Activated CD4-positive, CD25-positive, alpha-beta regulatory T cell (primary cell): ENCODE measurements at places on chromosomes 6 and 20.

GRCh38 chr6:53584726-53585125, 39.8 kb upstream of the GCLC start:
- no peak for DNase-seq

DNA sequence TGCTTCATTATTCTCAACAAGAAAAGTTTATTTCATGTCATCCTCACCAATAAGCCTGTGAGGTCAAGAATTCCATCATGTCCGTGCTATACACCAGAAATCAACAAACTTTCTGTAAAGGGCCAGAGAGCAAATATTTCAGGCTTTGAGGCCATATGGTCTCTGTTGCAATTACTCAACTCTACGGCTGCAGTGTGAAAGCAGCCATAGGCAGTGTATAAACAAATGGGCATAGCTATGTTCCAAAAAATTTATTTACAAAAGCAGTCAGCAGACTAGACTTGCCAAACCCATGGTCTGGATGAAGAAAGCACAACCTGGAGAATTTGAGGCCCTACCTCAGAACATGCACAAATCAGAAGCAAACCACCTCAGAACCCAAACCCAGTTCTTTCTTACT, 118.5 kb downstream of the PCSK2 start:
- DNase-seq = no peak

- no peak for DNase-seq
These were observed 4.4 kb upstream of the PXDC1 start for GRCh38 chr6:3755637-3756545.

GRCh38 chr20:358891-359555, 12.1 kb downstream of the NRSN2 start:
- no peak for DNase-seq

- peak; percentile 52 for DNase-seq
These were observed 453 bp downstream of the KCNQ5 start for GRCh38 chr6:72622094-72622940.

GRCh38 chr6:44850312-44850711, 462.8 kb downstream of the CDC5L start:
- no peak for DNase-seq

GRCh38 chr6:98041921-98042320, 758.9 kb upstream of the MMS22L start:
- no peak for DNase-seq

DNA sequence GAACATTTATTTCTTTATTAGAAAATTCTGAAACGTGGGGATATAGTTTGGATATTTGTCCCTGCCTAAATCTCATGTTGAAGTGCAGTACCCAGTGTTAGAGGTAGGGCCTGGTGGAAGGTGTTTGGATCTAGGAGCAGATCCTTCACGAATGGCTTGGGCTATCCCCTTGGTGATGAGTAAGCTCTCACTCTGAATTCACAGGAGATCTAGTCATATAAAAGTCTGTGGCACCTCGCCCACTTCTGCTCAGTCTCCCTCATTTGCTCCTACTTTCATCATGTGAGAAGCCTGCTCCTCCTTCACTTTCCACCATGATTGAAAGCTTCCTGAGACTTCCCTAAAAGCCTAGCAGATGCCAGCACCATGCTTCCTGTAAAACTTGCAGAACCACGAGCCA, 96.8 kb upstream of the GJE1 start:
- DNase-seq = no peak

GRCh38 chr6:51213811-51214210, 395.1 kb downstream of the TFAP2B start:
- no peak for DNase-seq

GRCh38 chr6:38136547-38136946, 317.0 kb downstream of the ZFAND3 start:
- no peak for DNase-seq

DNA sequence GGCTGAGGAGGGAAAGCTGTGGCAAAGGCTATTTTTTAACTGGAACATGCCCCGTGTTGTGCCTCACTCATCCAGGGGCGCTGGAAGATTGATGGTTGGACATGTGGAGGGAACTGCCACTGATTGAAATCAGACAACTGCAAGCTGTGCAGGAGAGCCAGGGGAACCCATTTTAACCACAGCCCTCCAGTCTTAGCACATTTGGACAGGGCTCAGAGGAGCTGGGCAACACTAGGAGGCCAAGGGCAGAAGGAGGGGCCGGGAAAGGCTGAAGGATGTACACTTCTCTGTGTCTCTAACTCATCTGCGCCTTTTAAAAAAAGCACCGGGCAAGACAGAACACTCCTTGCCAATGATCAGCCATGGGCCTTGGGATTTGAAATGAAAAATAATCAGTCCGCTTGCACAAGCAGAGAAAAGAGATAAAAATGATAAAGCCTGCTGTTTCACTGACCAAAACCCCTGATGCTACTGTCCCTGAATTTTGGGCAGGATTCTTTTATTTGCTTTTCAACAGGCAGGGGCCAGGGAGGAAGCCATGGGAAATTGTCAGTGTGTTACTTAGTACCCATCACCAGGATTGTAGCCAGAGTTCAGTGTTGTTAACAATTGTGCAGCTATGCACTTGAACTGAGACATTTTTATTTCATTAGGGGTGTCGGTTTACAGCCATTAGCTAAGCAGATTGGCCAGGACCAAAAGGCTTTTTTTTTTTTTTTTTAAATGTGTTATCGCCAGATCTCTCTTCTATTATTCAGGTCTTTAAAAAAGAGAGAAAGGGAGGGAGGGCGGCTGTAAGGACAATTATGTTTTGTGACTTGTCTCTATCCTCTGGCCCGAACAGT, 109.3 kb upstream of the EYA4 start:
- no peak for DNase-seq

DNA sequence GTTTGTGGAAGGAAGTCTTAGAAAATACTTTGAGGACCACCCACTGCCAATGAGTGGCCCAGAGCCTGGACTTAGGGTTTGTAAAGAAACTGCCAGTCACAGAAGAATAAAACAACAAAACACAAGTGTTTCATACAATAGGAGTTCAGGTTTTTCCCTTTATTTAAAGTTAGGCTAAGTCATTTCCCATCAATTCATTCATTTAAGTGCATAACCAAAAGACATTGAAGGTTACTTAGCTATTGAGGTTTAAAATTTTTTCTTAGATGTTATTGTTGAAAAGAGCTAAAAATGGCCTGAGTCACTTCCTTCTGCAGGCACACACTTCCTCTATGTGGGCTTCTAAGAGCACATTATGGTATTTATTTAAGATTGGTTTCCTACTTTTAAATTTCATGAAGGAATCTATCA, 54.2 kb downstream of the ARMC2 start:
- no peak for DNase-seq

- DNase-seq = no peak
These were observed 12.0 kb downstream of the SPDEF start for GRCh38 chr6:34544052-34544604.

DNA sequence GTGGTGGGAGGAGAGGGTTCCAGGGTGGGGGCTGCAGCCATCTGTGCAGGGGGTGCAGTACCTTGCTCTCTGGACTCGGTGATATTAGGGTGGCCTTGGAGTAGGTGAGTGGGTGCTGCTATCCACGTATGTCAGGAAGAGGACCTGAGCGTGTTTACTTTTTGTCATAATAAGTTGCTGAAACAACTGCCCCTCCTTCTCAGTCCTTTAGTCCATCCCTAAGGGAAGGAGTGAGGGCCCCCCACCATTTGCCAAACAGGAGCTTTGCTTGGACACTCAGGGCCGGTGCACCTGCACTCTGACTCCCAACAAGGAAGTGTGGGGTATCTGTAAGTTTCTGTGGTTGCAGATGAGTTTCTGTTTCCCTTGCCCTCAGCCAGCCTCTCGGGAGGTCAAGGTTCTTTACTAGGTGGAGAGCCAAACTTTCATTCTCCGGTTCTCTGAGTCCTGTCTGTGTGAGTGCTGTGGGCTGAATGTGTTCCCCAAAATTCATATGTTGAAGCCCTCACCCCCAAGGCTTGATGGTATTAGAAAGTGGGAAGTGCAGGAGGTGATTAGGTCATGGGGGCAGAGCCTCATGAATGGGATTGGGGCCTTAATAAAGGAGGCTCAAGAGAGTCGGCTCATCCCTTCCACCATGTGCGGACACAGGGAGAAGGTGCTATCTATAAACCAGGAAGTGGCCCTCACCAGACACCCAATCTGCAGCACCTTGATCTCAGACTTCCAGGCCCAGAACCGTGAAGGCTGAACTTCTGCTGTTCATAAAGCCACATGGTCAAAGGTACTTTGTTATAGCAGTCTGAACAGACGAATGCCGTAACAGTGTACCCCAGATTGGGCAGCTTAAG, 19.6 kb upstream of the CCR6 start:
- DNase-seq = no peak

DNA sequence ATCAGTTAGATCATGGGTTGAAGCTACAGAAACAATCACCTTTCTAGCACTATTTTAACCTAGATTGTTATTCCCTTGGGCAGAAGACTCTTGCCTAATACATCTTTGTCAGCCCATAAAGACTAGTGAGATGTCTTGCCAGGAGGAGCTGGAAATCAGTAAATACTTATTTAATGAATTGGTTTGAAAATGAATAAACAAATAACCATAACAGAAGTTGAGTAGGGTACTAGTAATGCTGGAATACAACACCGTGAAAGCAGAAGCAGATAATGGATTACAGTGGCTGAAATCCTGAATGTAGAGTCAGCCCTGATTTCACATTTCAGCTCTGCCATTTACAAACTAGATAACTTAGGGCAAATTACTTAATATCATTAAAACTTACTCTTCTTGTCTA, 236.1 kb downstream of the PACRG start:
- no peak for DNase-seq

GRCh38 chr6:33192671-33193602, 670 bp upstream of the COL11A2 start:
- DNase-seq = no peak

- no peak for DNase-seq
These were observed 465.1 kb upstream of the CHD6 start for GRCh38 chr20:42083280-42083679.

DNA sequence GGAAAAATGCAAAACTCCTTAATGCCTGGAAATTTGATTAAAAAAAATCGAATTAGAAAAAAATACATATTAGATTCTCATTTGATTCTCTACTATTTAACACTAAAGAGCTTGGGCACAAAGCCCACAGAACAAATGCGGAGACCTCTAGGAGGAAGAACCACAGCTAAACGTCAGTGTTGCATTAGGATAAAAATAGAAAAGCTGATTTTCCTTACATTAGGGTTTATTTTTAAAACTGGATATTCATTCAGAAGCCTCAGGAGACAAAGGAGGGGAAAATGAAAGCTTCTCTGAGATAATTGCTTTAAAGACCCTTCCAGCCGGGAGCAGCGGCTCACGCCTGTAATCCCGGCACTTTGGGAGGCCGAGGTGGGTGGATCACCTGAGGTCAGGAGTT, 77.3 kb downstream of the ECT2L start:
- DNase-seq = no peak

GRCh38 chr6:1372690-1373089, 16.7 kb upstream of the FOXF2 start:
- no peak for DNase-seq

- no peak for DNase-seq
These were observed 159.8 kb downstream of the CLIC5 start for GRCh38 chr6:45855642-45856394.

- no peak for DNase-seq
These were observed 230.6 kb downstream of the TMEM242 start for GRCh38 chr6:157092736-157093135.

DNA sequence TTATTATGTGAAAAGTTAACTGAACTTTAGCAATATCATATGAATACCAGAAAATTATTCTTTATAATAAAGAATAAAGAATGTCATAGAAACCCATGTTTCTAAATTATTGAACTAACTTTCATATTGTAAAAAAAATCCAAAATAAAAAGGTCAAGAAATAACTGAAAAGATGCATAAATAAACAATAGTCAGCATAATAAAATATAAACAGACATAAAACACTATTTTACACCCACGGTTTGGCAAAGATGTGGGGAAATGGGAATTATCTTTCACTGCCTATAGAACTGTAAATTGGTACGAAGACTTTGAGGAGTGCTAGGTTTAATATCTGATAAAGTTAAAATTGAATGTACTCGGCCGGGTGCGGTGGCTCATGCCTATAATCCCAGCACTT, 34.7 kb upstream of the CTAGE9 start:
- DNase-seq = no peak

GRCh38 chr6:111989743-111990142, 64.2 kb upstream of the CCN6 start:
- no peak for DNase-seq

DNA sequence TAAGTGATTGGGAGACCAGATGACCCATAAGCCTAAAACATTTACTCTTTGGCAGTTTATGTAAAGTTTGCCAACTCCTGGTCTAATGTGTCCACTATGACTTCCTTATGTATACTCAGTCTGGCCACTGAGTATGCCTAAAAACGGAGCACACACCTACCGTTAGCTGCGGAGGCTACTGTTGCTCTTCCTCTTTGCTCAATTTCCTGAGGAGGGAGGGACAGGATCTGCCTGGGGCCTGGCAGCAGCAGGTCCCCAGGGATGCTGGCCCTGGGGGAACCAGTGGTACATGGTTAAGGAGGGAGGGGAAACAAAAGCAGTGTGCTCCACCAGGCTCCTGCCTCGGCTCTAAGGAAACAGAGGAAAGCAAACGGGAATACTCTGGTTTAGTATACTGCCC, 113.5 kb downstream of the CDYL start:
- DNase-seq = no peak

DNA sequence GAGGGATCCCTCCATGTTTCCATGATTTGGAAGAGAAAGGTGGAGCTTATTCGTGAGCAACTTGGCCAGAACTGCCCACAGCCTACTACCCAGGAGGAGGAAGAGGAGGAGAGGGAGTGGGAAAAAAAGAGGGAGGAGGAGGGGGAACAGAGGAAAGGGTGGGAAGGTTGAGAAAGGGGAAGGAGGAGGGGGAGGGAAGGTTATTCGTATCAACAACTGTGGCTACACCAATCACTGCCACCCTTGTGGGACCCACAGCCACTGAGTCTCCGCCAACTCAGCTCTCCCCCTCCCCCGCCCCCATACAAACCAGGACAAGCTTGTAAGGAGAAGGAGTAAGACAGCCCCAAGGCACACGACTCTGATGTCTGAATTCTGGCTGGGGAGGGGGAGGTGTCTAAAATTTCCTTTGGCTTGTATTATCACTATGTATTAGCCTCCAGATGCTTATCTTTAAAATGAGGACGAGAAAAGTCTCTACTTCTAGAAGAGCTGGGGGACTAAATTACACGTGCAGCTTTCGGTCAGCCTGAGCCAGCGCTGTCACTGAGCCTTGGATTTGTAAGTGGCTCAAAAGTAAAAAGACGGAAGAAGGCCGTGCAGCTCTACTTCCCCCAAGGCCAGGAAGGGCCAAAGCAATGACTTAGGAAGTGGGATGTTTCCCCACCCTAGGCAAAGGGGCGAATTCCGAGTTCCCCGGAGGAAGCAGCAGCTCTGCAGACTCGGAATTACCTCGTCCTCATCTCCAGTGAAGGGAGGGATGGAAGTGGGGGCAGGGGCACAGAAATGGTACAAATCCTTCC, 1.0 kb downstream of the FKBP1A start:
- no peak for DNase-seq

GRCh38 chr6:129606664-129607063, 103.3 kb downstream of the ARHGAP18 start:
- DNase-seq = no peak

DNA sequence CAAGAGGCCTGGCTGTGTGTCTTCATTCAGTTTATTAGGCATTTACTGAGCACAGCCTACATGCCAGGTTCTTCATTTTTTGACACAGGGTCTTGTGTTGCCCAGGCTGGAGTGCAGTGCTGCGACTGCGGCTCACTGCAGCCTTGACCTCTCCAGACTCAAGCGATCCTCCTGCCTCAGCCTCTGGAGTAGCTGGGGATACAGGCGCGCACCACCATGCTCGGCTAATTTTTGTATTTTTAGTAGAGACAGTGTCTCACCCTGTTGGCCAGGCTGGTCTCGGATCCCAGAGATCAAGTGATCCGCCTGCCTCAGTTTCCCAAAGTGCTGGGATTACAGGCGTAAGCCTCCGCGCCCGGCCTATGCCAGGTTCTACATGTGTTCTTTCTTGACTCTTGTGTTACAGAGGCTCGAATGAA, 601 bp upstream of the ATRN start:
- no peak for DNase-seq
